Neural progenitor cell (in vitro differentiated cells): ENCODE measurements at places on chromosomes 2 and 18.

DNA sequence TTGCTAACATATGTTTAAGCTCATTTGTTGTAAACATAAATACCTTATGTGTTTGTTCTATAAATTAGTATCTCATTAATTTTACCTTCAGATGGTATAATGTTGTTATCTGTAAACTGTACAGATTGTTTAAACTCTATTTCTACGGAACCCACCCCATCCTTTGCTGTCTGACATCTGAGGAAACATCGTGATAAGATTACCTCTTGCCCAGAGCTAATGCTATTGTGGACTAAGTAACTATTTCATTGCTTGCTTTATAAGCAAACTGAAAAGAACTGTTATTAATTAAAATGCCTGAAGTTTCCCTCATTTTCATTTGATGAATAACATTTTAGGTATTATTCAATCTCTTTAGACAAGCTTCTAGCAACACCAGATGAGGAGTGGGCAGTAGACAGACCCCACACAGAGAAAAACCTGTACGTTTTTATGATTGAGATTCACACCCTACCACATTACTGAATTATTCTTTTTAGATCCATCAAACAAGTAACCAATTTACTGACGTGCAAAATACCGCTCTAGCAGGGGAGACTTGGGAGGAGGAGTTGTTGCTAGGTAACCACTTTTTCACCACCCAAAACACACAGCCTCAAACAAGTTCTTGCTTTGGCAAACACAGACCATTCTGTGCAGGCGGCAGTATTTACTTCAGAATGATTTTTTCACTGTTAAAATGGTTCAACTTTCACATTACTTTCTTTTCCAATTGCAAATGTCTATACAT is 1.9 kb upstream of the SYT4 start:
- DNase-seq, result peak; percentile 62

- no peak for DNase-seq
Observed at GRCh38 chr2:205352593-205352992, 329.7 kb upstream of the NRP2 start.

DNA sequence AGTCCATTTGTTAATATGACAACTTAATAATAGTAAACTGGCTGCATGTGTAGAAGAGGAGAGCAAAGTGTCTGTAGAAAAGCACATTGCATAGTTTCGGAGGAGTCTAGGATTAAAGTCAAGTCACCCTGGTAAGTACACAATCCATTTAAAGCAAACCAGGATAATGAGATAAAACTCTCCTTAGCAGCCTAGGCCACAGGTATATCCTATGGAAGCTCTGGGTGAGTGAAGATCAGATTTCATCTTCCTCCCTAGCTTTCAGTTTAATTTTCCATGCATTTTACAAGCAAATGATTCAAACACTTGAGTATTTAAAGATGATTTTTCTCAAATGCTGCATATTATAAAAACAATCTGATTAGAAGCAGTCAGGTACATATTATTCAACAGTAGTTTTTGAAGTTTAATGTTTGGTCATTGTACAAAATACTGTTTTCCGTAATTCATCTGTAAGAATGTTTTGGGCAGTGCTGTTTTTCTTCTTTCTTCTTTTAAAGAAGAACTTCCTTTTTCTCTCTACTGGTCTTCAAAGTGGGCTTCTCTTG is 10.2 kb downstream of the CERS6 start:
- no peak for DNase-seq

DNA sequence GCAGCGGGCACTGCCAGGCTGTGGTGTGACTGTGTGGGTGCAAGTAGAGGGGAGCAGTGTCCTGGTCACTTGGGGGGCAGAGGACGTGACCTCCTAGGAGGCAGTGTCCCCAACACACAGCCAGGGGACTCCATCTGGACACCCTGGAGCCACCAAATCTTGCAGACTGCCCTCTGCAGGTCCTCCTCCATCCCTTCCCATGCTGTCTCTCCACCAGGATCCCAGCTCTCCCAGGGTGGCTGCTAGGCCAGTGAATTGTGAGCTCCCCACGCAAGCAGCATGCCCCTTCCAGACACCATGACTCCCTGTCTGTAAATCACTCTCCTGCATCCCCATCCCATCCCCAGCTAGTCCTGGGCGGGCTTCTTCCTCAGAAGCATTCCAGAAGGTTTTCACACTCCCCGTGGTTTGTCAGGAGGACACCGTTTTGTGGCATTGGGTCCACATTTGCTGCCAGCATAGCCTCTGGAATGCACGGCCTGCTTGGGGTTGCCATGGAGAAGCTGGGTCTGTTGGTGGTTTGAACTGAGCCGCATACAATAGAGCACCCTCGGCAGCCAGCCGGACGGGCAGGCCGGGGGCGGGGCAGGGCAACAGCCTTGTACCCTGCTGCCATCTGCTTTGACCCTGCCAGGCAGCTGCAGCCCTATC is 210.7 kb downstream of the KLHL29 start:
- peak; percentile 76 for DNase-seq

- DNase-seq, result no peak
Observed at GRCh38 chr18:68642003-68642402, 72.9 kb downstream of the TMX3 start.
